ENCODE measurements at places on chromosomes 3 and 15.

DNA sequence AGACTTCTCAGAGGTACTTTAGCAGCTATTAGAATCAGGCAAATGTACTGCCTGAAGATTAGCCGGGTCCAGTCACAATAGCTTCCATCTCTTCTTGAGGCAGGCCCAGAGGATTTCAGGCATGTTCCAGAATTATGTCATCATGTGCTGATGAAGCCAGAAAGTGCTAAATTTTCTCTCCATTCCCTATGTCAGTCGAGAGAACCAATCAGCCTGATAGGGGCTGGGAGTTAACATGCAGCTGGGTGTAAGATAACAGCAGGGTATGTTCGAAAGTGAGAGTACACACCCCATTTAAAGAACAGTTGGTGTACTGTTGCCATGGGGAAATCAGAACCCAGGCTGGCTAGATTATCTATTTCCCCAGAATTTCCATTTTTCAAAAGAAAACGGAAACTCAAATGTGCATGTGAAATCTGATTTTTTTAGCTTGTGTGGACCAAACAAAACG, 48.7 kb downstream of the MYH15 start:
- DNase-seq = no peak

- no peak for DNase-seq
These were observed 57.9 kb downstream of the B3GNT5 start for GRCh38 chr3:183310936-183311335.

DNA sequence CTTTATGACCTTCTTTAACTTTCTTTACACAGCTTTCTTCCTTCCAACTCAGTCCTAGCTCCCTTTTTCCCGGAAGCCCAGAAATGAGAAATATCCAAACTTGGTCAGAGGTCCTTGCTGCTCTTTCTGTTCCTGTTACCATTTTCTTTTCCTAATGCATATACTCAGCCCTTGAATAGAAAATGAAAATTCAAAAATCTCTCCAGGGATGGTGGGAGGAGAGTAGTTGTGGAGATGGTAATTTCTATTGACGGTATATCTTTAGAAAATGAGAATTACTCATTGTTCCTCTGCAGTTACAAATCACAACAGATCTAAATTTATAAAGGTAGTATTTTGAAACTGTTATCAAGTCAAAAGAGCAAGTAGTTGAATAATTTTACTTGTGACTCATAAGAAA, 255.1 kb downstream of the NEK10 start:
- no peak for DNase-seq

GRCh38 chr15:72154316-72154715, 36.1 kb downstream of the SENP8 start:
- DNase-seq = no peak

DNA sequence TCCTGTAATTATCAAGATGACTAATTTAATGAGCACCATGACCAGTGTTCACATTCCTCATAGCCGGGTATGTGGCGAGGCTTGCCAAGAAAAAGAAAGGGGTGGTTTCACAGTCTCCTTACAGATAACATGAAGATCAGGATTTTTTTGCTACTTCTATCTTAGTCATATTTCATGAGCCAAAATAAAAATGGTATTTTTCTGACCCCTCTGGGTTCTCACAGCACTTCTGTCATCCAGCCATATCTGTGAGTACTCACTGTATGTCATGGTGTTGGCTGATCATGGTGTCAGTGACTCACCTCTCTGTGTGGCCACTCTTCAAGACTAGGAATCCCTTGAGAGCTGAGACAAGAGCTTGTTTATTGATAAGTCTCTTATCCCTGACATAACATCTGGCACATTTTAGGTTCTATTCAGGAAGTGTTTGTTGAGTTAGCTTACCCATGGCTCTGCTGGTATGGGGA, 130.5 kb upstream of the LMCD1 start:
- peak; percentile 29 for DNase-seq

GRCh38 chr3:157958457-157958856, 147.8 kb downstream of the SHOX2 start:
- no peak for DNase-seq

DNA sequence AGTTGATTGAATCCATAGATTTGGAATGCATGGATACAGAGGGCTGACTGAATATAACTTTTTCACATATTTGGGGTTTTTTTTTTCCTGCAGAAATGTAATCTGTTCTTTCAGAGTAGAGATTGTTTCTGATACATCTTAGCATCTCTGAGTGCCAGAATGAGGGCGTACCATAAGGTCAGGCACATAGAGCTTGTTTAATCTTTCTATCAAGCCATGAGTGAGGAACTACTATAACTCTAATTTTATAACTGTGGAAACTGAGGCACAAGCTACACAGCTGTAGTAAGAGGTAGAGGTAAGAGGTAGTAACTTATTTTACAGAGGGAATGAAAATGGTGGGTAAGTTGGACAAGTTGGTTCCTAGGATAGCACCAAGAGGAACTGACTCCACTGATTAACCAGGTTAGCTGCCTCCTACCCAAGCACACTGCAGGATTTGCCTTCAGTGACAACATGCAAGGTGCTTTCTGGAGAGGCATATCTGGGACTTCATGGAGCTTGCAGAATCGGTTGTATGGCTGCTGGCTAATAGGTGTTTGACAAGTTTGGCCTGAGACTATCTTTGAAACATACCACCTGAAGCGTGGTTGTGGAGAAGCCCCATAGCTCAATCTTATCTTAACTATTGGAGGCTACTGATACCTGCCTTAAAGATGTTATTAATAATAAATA, 23.5 kb upstream of the HACD2 start:
- no peak for DNase-seq

DNA sequence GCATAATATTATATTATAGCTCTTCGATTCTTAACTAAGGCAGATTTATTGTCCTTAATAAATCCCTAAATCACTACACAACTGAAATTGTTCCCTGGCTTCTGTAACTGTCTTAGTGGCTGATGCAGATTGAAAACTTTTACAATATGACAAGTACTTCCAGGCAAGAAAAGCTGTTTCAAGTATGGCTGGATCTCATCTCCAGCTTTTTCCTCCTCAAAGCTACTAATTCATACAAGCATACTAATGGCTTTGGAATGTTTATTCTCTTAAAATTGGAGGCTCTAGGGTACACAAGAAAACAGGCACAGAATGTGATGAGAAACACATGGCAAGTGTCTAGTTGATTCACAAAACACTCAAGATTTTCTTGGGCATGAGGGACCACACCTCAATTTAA, 351.5 kb upstream of the ICE2 start:
- DNase-seq = peak; percentile 26

DNA sequence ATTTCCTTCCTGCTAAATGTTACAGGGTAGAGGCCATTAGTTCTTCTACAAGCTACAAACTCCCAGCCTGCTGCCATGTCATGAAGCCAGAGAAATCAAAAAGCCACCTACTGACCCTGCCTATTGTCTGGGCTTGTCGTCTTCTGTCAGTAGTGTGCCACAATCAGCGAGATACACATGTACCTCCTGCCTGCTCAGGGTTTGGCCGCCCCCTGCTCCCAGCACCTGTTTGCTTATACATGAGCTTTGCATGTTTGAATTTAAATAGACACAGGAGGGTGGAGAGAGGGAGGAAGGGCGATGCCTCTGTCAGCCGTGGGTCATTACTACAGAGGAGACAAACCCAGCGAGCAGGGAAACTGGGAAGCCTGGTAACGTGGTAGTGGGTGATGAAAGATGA, 106.1 kb downstream of the ROBO2 start:
- no peak for DNase-seq

DNA sequence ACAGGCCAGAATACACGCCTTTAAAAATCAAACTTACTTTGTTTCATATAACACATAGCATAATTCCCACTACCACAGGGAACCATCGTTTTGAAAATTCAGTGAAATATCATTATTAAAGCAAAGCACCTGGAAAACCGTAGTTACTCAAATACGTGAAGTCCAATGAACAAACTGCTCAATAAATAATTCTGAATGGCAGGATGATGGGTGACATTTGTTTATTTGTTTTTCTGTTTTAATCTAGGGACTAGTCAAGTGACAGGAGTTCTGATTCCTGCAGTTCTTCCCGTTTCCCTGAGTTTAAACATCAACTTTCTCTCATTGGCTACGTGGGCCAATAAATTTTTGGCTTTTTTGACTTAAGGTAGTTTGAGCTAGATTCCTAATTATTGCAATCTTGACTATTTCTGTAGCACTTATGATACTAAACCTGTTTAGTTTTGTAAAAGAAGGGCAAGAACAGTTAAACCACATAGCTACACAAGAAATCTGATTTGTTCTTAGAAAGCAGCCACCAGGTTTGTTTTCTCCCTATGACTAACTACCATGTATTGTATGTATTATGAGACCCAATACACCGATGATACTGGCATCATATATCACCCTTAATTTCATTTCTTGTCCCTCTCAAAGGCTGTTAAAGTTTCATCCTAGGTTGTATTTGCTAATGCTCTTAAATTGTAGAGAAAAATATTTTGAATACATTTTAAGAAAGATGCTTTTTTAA, 411.2 kb downstream of the SHQ1 start:
- DNase-seq = no peak

DNA sequence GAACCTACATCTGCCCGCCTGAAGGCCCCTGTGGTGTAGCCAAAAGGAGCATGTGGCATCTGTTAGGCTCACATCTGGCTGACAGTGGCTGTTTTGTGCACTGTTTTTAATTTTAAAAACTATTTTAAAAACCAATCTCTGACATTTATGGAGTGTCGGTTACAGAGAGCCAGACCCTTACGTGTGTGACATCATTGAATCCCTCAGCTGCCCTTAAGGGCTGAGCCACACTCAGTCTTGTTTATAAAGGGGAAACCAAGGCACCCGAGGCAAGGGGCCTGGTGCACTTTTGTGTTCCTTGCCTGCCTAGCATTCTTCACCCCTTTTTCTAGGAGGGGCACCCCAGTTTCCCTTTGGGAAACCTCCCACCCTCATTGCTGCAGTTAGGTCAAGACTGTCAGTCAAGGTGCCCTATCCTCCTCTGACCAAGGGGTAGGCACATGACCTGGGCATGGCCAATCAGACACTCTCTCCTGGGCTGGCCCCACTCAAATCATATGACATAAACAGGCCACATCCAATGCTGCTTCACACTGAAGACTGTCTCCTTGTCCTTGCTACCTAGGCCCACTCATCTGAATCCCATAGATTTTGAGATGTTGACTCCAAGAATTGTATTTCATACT, 105.3 kb downstream of the LSM3 start:
- DNase-seq = no peak

DNA sequence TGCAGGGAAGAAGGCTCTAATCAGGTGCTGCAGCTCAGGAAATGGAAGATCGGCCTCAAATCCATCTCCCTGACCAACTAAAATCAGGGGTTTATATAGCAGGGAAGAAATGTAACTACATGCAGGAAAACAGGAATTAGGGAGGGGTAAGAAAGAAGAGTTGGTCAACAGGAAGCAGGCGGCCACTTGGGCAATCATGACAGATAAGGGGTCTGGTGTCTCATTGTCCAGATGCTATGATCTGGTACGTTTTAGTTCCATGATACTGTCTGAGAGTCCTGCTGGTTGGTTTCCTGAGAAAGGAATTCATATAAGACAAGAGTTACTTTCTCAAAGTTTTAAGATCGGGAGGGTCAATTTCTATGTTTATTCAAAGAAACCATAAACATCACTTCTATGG, 24.2 kb downstream of the KATNBL1 start:
- no peak for DNase-seq

GRCh38 chr15:79977431-79978054, 6.5 kb upstream of the BCL2A1 start:
- no peak for DNase-seq

- DNase-seq = no peak
These were observed 177.9 kb upstream of the SOX2 start for GRCh38 chr3:181533811-181534210.

- DNase-seq = no peak
These were observed 98.9 kb upstream of the CHL1 start for GRCh38 chr3:97417-98258.

DNA sequence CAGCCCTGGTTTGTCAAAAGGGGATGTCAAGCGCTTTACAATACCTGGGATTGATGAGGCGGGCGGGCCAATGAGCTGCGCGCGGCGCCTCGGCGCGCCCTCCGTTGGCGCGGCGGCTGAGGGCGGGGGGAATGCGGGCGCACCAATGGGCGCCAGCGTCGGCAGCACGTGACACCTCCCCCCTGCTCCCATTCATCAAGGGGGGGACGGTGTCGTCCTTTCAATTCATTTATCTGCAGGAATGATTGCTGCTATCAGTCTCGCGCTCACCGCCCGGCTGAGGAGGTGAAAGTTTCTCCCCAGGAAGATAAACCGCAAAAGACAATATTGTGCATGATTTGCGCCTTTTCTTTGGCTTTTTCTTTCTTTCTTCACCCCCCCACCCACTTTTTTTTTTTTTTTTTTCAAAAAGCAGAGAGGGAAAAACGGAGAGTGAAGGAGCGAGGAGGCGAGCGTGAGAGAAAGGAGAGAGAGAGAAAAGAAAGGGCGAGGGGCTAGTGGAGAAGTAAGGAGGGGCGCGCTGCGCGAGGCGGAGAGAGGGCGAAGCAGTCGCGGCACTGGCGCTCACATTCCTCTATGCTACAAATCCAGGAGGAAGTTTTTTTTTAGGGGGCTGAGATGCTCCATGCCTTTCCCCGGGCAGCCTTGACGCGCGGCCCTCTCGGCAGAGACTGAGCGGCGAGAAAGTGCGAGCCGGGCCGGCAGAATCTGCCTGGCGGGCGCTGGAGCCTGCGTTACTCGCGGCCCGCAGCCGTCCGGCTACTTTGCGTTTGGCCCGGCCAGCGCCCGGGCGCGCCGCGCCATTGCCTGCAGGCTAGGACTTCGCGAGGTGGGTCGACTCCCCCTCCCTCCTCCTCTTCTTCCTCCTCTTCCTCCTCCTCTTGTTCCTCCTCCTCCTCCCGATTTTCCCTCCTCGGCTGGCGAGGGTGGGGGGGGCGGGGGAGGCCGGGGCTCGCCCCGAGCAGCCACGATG, at the start of gene ZIC1:
ZIC1 (plus strand) TSS at position 223 of the 973 bp plus-strand sequence; CDS start at position 971, 748 bp downstream.
- no peak for DNase-seq

DNA sequence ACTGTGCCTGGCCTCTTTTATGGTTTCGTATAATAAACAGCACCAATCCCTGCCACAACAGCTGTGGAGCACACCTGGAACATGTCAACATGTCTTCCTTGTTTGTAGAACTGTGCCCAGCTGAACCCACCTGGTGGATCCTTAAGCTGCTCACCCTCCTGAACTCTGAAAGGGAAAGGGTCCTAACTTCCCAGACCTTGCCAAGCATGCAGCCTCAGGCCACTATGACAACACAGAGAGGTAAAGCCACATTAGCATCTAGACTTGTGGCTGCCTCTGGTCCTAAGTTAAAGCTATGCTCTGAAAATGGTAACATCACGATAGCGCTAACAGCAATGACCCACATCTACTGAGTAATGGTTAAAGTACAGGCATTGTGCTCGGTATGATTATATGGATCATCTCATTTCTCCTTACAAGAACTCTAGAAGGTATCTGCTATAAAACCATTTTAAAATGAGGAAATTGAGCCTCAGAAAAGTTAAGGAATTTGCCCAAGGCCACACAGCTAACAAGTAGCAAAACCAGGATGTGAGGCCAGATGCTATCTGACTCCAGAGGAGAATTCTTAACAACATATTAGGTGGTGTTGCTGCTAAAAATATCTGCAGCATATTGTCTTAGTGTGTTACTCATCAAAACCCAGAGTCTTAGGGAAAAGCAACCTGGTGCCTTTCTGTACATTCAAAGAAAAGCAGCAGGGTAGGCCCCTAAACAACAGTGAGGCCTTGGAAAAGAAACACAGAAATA, 23.1 kb upstream of the HERC1 start:
- peak; percentile 40 for DNase-seq

- peak; percentile 59 for DNase-seq
These were observed 14.8 kb downstream of the LOXL1 start for GRCh38 chr15:73941044-73941443.

Data from amniotic stem cell (primary cell).